Glutamatergic neuron (in vitro differentiated cells): ENCODE measurements at places on chromosomes 4 and X.

GRCh38 chrX:149365061-149365460, 140.0 kb downstream of the IDS start:
- no peaks in the 10 kb centered on the region for H3K36me3 ChIP-seq
- H3K27ac ChIP-seq = no peak overlapping the region
- DNase-seq = no peak
- peaks cover 5% of the 10 kb centered on the region for H3K4me1 ChIP-seq

GRCh38 chr4:91113130-91113706, 986.0 kb downstream of the CCSER1 start:
- H3K27me3 ChIP-seq = no peaks in the 10 kb centered on the region
- no peaks in the 10 kb centered on the region for H3K36me3 ChIP-seq
- no peak overlapping the region for H3K27ac ChIP-seq
- no peak for DNase-seq

DNA sequence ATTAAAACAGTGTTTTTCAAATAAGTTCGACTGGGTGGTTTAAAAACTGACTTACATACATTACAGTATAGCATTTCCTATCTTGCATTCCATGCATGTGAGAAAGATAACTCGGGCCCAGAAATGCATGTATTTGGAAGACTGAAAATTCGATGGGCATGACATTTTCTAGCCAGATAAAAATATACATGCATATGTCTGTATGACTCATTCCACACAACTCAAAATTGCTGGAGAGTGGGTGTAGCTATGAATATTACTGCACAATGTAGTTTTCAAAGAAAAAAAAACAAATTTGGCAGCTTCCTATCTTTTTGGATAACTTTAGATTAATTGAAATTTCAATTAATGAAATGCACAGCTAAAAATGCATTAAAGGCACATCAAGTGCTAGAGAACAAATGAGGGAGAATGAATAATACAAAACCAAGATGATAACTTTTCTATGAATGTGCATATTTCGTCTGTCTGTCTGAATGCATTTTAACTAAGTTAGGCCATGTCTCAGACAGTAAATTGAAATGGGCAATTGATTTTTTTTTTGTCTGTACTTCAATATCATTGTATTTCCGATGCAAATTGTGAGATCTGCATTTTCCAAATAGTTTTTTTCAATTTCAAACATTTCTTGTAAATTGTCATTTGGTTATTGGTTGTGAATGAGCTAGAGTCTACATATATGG, 54.5 kb upstream of the GABRA2 start:
- H3K4me3 ChIP-seq = no peak overlapping the region
- H3K27me3 ChIP-seq = no peaks in the 10 kb centered on the region
- no peaks in the 10 kb centered on the region for H3K36me3 ChIP-seq
- DNase-seq = no peak
- no peak overlapping the region for H3K27ac ChIP-seq
- no peaks in the 10 kb centered on the region for H3K4me1 ChIP-seq

GRCh38 chr4:40962551-40963180, 212.9 kb downstream of the NSUN7 start:
- no peaks in the 10 kb centered on the region for H3K27me3 ChIP-seq
- peaks cover 4% of the 10 kb centered on the region for H3K4me1 ChIP-seq
- H3K36me3 ChIP-seq = no peaks in the 10 kb centered on the region
- H3K27ac ChIP-seq = no peak overlapping the region
- no peak for DNase-seq
- H3K4me3 ChIP-seq = no peak overlapping the region

- no peaks in the 10 kb centered on the region for H3K4me1 ChIP-seq
- H3K4me3 ChIP-seq = no peak overlapping the region
- no peaks in the 10 kb centered on the region for H3K36me3 ChIP-seq
- no peak for DNase-seq
Observed at GRCh38 chr4:15242021-15242420, 185.8 kb upstream of the C1QTNF7 start.
